ENCODE measurements at places on chromosomes 2 and 18. TPM values are rescaled to one million over a fixed set of nuclear protein-coding genes. Genes with fewer than 3 reads are reported as not detected.

AAMP gene
- 141 TPM for total RNA-seq

CSRNP3 gene
- 12.8 TPM for total RNA-seq

SLC5A7 gene
- total RNA-seq = 0.53 TPM

SLC14A1 gene
- 14.9 TPM for total RNA-seq

RRM2 gene
- total RNA-seq = 26.7 TPM

GATA6 gene
- total RNA-seq = 14.0 TPM

RNF103 gene
- 24.6 TPM for total RNA-seq

BOLL gene
- 0.23 TPM for total RNA-seq

ERICH2 gene
- total RNA-seq = not detected

ANTXR1 gene
- 91.3 TPM for total RNA-seq

IL36B gene
- total RNA-seq = not detected

SAG gene
- total RNA-seq = not detected

SLC23A3 gene
- total RNA-seq = 6.9 TPM

LTBP1 gene
- total RNA-seq = 75.9 TPM

CCDC148 gene
- total RNA-seq = 10.0 TPM

RGPD4 gene
- total RNA-seq = not detected

IL36A gene
- not detected for total RNA-seq

DHRS9 gene
- 1.1 TPM for total RNA-seq

FTCDNL1 gene
- total RNA-seq = 1.8 TPM

SCTR gene
- total RNA-seq = 3.7 TPM

STAT4 gene
- total RNA-seq = 6.7 TPM

STRN gene
- total RNA-seq = 20.4 TPM

NEU2 gene
- not detected for total RNA-seq

CXCR4 gene
- 58.4 TPM for total RNA-seq

GDF7 gene
- 14.5 TPM for total RNA-seq

TMEM37 gene
- total RNA-seq = 25.2 TPM

MTLN gene
- 53.3 TPM for total RNA-seq

RBKS gene
- total RNA-seq = 6.1 TPM

CIB4 gene
- total RNA-seq = 0.29 TPM

SLC40A1 gene
- total RNA-seq = 104 TPM

MAL gene
- 217 TPM for total RNA-seq

AOX1 gene
- 2.8 TPM for total RNA-seq

SYT4 gene
- total RNA-seq = 1.1 TPM

SPATA3 gene
- not detected for total RNA-seq
